ENCODE measurements at places on chromosomes 5 and 9.

GRCh38 chr5:109705596-109705995 is 15.9 kb downstream of the MAN2A1 start:
- DNase-seq, result no peak

DNA sequence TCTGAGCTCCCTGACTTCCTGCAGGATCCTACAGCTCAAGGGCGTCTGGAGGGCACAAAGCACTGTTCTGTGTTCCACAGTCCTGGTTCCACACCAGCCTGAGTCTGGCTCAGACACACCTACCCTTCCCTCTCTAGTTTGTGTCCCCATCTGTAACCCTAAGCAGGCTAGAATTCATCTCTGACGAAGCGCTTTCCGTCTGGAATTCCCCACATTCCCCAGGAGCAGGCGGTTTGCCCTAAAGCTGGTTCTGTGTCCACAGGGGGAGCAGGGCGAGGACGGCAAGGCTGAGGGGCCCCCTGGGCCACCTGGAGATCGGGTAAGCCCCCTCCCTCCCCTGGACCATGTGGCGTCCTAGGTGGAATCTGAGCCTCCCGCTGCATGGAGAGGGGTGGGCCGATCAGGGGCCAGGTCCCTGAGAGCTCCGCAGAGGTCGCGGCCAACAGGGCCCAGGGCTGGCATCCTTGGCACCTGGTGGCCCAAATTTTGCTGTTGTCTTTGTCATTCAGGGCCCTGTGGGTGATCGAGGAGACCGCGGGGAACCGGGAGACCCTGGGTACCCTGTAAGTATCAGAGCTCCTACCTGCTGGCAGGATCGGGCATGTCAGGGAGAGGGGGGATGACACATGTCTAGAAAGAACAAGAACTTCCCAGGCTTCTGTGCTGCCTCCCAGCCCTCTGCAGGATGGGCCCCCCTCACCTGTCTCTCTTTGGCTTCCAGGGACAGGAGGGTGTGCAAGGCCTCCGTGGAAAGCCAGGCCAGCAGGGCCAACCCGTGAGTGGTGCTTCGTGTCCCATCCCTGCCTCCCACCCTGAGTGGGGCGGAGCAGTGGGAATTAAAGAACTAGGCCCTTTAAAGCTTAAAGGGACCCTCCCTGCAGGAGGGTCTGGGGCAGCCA is 34.5 kb upstream of the ORM1 start:
- peak; percentile 4 for DNase-seq

DNA sequence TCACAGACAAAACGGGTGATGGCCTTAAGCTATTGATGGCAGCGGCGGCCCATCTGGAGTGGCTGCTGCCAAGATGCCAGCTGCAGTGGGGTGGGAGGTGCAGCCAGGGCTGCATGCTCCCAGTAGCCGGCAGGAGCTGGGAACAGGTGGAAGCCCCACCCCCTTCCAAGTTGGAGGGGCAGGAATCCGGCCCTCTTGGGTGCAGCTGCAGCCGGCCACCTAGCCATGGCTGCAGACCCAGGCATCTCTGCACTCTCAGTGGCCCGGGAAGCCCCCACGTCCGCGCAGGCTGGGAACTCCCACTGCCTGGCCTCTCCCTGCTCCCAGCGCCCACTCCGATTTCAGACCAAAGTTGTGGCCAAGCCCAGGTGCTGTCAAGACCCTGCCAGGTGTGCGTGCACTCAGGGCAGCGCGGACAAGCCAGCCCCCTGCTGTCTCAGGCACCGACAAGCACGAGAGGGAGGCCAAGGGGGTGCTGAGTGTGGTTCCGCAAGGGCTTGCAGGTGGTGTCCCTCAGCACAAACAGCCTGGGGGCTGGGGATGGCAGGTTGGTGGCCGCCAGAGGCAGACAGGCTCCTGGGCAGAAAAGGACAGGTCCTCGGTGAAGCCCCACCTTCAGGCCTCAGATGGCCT is 115.1 kb upstream of the TSLP start:
- no peak for DNase-seq

DNA sequence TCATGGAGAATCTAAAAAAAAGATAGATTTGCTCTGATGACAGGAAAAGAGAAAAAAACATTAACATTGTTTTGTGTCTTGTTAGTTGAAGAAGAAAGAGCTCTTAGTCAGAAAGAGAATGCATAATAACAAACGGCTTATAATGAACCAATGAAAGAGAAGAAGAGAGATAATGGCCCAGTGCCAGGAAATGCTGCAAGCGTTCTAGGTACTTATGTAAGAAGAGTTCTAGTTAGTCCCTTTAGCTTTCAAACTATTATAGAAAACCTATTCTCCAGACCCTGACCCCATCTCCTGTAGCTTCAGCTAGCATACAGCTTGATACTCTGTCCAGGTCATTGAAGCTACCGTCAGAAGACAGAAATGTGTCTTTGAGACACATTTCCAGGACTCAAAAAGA is 70.2 kb downstream of the FBXL17 start:
- DNase-seq, result no peak

DNA sequence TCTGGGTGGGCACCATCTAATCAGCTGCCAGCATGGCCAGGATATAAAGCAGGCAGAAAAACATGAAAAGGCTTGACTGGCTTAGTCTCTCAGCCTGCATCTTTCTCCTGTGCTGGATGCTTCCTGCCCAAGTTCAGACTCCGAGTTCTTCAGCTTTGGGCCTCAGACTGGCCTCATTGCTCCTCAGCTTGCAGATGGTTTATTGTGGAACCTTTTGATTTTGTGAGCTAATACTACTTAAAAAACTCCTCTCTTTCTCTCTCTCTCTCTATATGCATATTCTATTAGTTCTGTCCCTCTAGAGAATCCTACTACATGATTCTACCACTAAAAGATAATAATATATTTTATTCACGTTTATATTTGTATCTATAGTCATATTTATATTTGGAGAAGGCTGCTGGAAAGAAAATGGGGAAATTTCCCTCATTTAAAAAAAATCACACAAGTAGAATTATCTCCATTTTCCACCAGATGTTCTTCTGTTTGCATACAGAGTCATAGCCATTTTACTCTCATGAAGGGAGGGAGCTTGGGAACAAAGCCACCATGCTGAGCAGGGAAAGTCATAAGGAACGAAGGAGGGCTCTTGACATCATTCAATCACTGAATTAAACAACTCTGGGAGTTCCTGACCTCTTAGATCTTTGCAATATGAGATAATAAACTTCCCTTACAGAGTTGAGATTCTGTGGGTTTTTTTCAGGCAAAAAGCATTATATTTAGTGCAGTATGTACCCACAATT is 1137.4 kb upstream of the CDH18 start:
- DNase-seq, result no peak

GRCh38 chr5:75260708-75261107 is 24.0 kb upstream of the ANKRD31 start:
- no peak for DNase-seq
